MM.1S (cell line): ENCODE measurements at places on chromosomes 5 and 9.

GRCh38 chr9:110065532-110065931, 142.4 kb downstream of the C9orf152 start:
- DNase-seq, result peak; percentile 51

- DNase-seq, result no peak
These were observed 97.4 kb upstream of the MAST4 start for GRCh38 chr5:66498791-66499207.

- DNase-seq, result no peak
These were observed 57.2 kb upstream of the RNF130 start for GRCh38 chr5:180128671-180129261.

DNA sequence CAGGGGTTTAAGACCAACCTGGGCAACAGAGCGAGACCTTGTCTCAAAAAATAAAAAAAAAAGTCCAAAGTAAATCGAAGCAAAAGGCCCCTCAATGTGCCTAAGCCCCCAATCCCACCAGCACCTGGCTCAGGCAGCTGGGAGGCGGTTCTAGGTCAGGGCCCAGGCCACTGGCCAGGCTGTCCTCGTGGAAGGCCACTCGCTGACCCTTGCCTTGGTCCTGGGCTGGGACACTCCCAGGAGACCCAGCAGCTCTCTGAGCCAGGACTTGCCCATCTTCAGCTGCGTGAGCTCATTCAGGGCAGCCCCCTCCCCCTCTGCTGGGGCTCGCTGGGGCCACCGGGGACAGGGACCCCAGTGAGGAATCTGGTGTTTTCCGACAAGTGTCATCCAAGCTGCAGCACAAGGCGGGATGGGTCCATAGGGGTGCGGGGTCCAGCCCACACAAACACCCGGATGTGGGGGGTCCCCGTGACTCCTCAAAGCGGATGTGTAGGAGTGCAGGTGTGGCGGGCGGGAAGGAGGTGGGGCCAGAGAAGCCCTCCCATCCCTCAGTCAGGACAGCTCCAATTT, 4.0 kb downstream of the AGPAT2 start:
- no peak for DNase-seq

DNA sequence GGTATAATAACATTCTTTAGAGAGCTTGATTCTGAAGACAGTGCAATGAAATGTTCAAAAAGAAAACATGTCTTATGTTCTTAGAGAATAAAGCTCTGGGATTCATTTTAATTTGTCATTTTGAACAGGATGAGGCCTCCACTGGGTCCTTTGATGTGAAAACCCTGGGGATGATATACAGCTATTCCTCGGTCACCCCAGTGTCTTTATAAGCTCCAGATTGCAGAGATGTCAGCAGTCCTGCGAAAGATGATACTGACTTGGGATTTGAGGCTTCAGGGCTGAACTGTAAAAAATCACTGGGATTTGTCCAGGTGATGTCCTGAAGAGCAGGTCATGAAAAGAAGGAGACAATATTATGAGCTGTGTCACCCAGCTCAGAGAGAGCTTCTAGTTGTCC, 529.7 kb upstream of the ZNF608 start:
- no peak for DNase-seq

DNA sequence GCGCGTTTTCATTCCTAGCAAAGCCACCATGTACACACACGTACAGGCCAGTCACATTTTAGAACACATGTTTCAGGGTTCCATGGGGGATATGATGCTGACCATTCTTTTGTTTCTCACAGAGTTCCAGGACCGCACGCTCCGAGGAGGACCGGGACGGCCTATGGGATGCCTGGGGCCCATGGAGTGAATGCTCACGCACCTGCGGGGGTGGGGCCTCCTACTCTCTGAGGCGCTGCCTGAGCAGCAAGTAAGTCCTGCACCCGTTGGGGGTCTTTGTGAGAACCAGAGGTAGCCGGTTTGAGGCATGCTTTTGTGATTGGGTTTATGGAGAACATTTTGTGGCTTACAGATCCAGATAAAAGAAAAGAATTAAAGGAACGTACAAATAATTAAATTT, 30.8 kb downstream of the ADAMTSL1 start:
- no peak for DNase-seq

- DNase-seq, result no peak
These were observed 1032.7 kb downstream of the NR2F1-AS1 start for GRCh38 chr5:92548346-92548745.

GRCh38 chr5:56176871-56177533, 56.1 kb downstream of the ANKRD55 start:
- DNase-seq, result no peak

- no peak for DNase-seq
These were observed 487.2 kb downstream of the SEMA5A start for GRCh38 chr5:9058666-9059065.

DNA sequence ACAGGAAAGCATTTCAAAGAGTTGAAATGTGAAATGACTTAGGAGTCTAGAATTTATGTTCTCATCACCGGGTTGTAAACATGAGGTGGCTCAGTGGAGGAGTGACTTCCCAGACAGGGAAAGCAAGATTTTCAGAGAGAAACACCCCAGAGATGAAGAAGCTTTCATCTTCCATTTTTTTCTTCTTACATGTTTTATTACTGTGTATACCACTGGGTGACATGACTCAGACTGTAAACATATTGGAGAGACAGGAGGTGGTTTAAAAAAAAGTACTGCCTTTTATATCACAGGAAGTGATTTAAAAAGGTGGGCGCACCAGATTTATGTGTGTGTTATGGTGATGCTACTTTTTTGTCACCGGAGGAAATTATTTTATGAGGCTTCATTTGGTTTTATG, 209.1 kb upstream of the TUT7 start:
- no peak for DNase-seq
